ENCODE measurements at places on chromosomes 5 and 9. TPM values are rescaled to one million over a fixed set of nuclear protein-coding genes. Genes with fewer than 3 reads are reported as not detected.

DDX4 gene
- not detected for polyA plus RNA-seq

- no peak overlapping the region for H3K27ac ChIP-seq
- no peak for DNase-seq
- H3K36me3 ChIP-seq = no peaks in the 10 kb centered on the region
- H3K27me3 ChIP-seq = no peaks in the 10 kb centered on the region
Observed at GRCh38 chr5:104444656-104445055, 882.1 kb upstream of the NUDT12 start.

GDF9 gene
- 0.30 TPM for polyA plus RNA-seq

PCA3 gene
- polyA plus RNA-seq = not detected

SPTLC1 gene
- 56.8 TPM for polyA plus RNA-seq

MIGA2 gene
- 11.6 TPM for polyA plus RNA-seq

DNA sequence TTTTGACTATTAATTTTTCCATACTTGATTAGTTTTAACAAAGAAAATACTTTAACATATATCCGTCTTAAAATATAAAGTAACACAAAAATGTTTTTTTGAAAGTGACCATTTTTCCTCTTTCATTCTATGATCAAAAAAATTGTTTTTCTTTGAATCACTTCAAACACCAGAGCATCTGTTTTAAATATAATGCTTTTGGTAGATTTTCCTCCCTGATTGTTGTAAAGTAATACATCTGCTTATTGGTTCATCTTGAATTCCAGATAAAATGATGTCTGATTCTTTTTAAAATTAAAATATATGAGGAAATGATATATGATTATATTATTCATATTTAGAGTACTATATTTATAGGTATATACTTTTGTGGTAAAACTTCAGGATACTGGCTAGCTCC is 76.2 kb upstream of the LPAR1 start:
- no peak overlapping the region for H3K27ac ChIP-seq
- H3K27me3 ChIP-seq = no peaks in the 10 kb centered on the region
- H3K4me1 ChIP-seq = no peaks in the 10 kb centered on the region
- no peak for DNase-seq
- no peaks in the 10 kb centered on the region for H3K36me3 ChIP-seq

- H3K27ac ChIP-seq = no peak overlapping the region
- no peak for DNase-seq
- no peaks in the 10 kb centered on the region for H3K27me3 ChIP-seq
- no peak overlapping the region for H3K4me3 ChIP-seq
- no peaks in the 10 kb centered on the region for H3K4me1 ChIP-seq
Observed at GRCh38 chr5:180059326-180059725, 12.2 kb downstream of the RNF130 start.

GRCh38 chr5:143879646-143880045 is 67.7 kb downstream of the HMHB1 start:
- no peaks in the 10 kb centered on the region for H3K27me3 ChIP-seq
- no peaks in the 10 kb centered on the region for H3K4me1 ChIP-seq
- H3K36me3 ChIP-seq = no peaks in the 10 kb centered on the region
- H3K4me3 ChIP-seq = no peak overlapping the region
- no peak overlapping the region for H3K27ac ChIP-seq

- H3K27me3 ChIP-seq = no peaks in the 10 kb centered on the region
- DNase-seq = no peak
- no peak overlapping the region for H3K27ac ChIP-seq
Observed at GRCh38 chr5:148619484-148619883, 34.8 kb downstream of the HTR4 start.

GRCh38 chr5:115930630-115931337 is 31.5 kb upstream of the LVRN start:
- H3K4me3 ChIP-seq = no peak overlapping the region
- no peak overlapping the region for H3K27ac ChIP-seq
- no peak for DNase-seq
- H3K27me3 ChIP-seq = no peaks in the 10 kb centered on the region

TMOD1 gene
- 2.1 TPM for polyA plus RNA-seq

- H3K27me3 ChIP-seq = no peaks in the 10 kb centered on the region
- no peak overlapping the region for H3K4me3 ChIP-seq
- DNase-seq = no peak
Observed at GRCh38 chr5:77101298-77101697, 14.2 kb upstream of the ZBED3 start.

GRCh38 chr9:132511191-132511999 is 71.0 kb upstream of the BARHL1 start:
- DNase-seq = no peak
- no peaks in the 10 kb centered on the region for H3K36me3 ChIP-seq
- peaks cover 19% of the 10 kb centered on the region for H3K4me1 ChIP-seq
- H3K27me3 ChIP-seq = no peaks in the 10 kb centered on the region
- no peak overlapping the region for H3K27ac ChIP-seq
- no peak overlapping the region for H3K4me3 ChIP-seq

NPR3 gene
- not detected for polyA plus RNA-seq

C9orf152 gene
- polyA plus RNA-seq = not detected

MRPS2 gene
- polyA plus RNA-seq = 57.2 TPM

LCP2 gene
- 117 TPM for polyA plus RNA-seq

LHX6 gene
- not detected for polyA plus RNA-seq

TSC1 gene
- 13.5 TPM for polyA plus RNA-seq

- no peaks in the 10 kb centered on the region for H3K27me3 ChIP-seq
- H3K4me3 ChIP-seq = no peak overlapping the region
- H3K36me3 ChIP-seq = peaks cover 5% of the 10 kb centered on the region
- peak; percentile 94 for DNase-seq
- H3K4me1 ChIP-seq = peaks cover 99% of the 10 kb centered on the region
Observed at GRCh38 chr9:98101868-98102273, 17.2 kb downstream of the TRIM14 start.

DNA sequence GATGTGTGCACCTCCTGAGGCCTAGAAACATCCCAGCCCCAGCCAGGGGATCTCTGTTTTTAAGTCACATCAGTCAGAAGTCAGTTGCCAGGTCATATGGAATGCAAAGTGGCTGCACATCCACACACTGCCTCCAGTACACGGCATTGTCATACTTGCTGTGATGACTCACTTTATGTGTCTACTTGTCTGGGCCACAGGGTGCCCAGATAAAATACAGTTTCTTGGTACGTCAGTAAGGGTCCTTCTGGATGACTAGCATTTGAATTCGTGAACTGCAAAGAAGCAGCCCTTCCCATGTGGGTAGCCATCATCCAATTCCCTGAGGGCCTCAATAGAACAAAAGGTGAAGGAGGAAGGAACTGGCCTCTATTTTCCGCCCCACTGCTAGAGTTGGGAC is 27.7 kb downstream of the AUH start:
- H3K27me3 ChIP-seq = no peaks in the 10 kb centered on the region
- no peaks in the 10 kb centered on the region for H3K4me1 ChIP-seq
- no peak overlapping the region for H3K4me3 ChIP-seq

ENTREP1 gene
- not detected for polyA plus RNA-seq

GRCh38 chr9:97556036-97556720 is 54.7 kb downstream of the TMOD1 start:
- no peak overlapping the region for H3K27ac ChIP-seq
- no peaks in the 10 kb centered on the region for H3K36me3 ChIP-seq
- no peaks in the 10 kb centered on the region for H3K4me1 ChIP-seq
- H3K27me3 ChIP-seq = no peaks in the 10 kb centered on the region
- no peak for DNase-seq

DNA sequence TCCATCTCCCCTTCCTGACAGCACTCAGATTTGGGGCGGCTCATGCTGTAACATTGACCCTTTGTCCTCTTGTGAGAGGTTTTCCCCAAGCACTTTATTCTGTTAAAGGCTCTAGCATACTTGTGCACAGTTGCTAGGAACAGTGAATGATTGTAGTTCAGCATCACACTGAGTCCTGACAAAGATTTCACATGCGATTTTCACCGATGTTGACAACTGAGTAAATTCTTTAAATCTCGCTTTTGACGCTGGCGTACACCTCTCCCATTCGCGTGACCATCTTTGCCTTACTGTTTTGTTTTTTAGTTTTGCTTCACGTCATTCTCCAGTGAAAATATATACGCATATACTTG is 780 bp downstream of the CDC37L1 start:
- peaks cover 40% of the 10 kb centered on the region for H3K4me1 ChIP-seq
- H3K36me3 ChIP-seq = no peaks in the 10 kb centered on the region
- no peaks in the 10 kb centered on the region for H3K27me3 ChIP-seq
- peak overlapping the region; percentile 94 for H3K27ac ChIP-seq
- DNase-seq = no peak
- H3K4me3 ChIP-seq = peak overlapping the region; percentile 72

- no peak for DNase-seq
- H3K27ac ChIP-seq = no peak overlapping the region
- no peaks in the 10 kb centered on the region for H3K4me1 ChIP-seq
- no peaks in the 10 kb centered on the region for H3K36me3 ChIP-seq
- no peak overlapping the region for H3K4me3 ChIP-seq
Observed at GRCh38 chr5:135988546-135988945, 33.8 kb upstream of the LECT2 start.

DNA sequence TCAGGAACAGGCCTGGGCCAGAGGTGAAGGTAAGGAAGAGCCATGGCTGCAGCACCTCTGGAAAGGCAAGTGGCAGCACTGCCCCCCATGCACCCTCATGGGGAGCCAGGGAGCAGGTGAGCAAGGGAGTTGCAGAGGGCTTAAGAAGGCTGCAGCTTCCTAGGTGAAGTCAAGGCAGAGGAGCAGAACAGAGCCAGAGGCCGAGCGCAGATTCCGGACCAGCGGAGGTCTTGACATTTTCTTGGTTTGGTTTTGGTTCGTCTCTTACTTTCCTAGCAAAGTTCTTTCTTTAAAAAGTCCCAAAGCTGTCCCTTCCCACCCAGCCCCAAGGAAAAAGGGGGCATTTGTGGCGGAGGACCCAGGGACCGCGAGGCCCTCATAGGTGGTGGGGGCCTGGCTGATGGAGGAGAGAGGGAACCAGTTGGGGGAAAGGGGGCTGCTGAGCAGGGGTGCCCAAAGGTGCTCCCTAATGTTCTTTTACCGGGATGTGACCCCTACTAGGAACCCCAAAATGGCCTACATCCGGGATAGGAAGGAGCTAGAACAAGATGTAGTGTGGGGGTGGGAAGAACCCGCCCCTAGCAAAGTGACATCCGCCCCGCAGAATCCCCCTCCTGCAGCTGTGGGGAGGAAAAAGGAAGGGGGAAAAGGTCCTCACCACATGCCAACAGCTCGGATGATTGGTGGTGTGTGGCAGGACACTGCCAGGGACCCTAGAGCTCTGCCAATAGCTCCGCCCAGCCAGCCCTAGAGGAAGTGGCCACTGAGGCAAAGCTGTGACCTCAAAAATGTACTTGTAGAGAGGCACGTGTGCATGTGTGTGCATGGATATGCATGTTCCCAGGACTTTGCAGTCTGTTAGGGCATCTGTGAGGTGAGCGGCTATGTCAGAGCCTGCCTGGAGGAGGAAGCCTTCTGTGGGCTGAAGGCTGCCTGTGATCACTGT is 914 bp upstream of the CD72 start:
- no peaks in the 10 kb centered on the region for H3K36me3 ChIP-seq
- H3K4me1 ChIP-seq = peaks cover 36% of the 10 kb centered on the region
- no peaks in the 10 kb centered on the region for H3K27me3 ChIP-seq
- no peak overlapping the region for H3K4me3 ChIP-seq
- H3K27ac ChIP-seq = no peak overlapping the region
- DNase-seq = peak; percentile 49

DNA sequence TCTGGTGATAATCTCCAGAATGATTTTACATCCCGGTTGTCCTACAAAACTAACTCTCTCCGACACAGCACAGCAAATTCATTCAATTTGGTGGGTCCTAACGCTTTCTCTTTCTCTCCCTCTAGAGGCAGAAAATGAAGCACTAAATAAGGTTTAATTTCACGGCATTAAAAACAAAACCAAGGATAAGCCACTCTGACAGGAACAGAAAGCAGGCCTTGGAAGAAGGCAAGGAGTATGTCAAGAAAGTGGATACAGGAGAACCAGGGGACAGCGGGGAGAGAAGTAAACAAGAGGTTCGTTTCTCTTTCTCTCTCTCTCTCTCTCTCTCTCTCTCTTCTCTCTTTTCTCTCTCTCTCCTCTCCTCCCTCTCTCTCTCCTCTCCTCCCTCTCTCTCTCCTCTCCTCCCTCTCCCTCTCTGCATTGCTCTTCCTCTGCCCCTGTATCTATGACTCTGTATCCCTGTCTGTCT is 49.8 kb downstream of the EBF1 start:
- H3K4me3 ChIP-seq = no peak overlapping the region
- no peaks in the 10 kb centered on the region for H3K36me3 ChIP-seq
- H3K27ac ChIP-seq = no peak overlapping the region
- H3K27me3 ChIP-seq = peaks cover 28% of the 10 kb centered on the region
- DNase-seq = no peak

PLPP6 gene
- 6.6 TPM for polyA plus RNA-seq

DMRT3 gene
- polyA plus RNA-seq = not detected

PFN3 gene
- polyA plus RNA-seq = not detected

GABRA1 gene
- polyA plus RNA-seq = not detected

TMEM174 gene
- not detected for polyA plus RNA-seq

PROB1 gene
- polyA plus RNA-seq = 0.11 TPM

DNA sequence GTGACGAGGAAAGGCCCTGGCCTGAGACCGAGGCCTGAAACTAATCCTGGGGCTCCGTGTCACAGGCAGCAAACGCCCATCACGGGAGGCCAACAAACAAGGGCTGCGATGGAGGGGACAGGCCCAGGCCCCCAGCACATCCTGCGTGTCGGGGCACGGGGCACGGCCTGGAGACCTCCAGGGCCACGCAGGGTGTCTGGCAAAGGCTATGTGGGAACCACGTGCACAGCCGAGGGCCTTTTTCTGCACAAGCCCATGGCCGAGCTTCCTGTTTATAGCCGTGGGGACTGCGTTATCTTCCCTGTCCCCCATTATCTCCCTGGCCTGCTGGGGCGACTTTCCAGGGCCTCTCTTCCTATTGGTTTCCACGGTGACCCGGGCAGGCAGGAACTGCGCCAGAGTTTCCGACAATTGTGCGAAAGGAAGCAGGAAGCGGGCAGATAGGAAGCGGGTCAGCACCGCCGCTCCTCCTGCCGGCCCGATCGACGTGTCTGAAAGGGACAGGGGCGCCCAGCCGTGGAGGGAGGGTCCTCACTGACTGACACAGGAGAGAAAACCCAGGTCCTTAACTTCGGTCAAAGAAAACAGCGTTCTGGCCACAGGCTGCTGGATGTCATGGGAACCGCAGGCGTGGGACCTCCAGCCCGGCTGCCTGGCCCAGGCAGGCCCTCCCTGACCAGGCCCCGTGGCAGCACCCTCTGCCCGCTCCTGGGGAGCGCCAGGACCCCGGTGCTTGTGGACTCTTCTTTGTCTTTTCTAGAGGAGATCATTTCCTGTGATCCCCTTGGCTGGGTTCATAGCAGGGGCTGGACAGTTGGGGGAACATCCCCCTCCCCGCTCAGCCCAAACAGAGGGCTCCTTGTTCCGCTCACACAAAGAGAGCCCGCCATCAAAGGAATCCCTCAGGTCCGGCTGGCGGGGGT is 29.1 kb upstream of the SEC16A start:
- H3K36me3 ChIP-seq = peaks cover 38% of the 10 kb centered on the region
- no peak overlapping the region for H3K4me3 ChIP-seq
- H3K4me1 ChIP-seq = no peaks in the 10 kb centered on the region
- no peak overlapping the region for H3K27ac ChIP-seq
- no peak for DNase-seq
- no peaks in the 10 kb centered on the region for H3K27me3 ChIP-seq

- no peak for DNase-seq
- no peak overlapping the region for H3K27ac ChIP-seq
- peaks cover 4% of the 10 kb centered on the region for H3K4me1 ChIP-seq
- H3K27me3 ChIP-seq = no peaks in the 10 kb centered on the region
- no peaks in the 10 kb centered on the region for H3K36me3 ChIP-seq
Observed at GRCh38 chr5:181107699-181108098, 23.3 kb downstream of the OR2V1 start.
